ENCODE measurements at places on chromosomes 5 and 9.

GRCh38 chr9:7561527-7562080, 238.0 kb downstream of the DMAC1 start:
- no peak for DNase-seq

DNA sequence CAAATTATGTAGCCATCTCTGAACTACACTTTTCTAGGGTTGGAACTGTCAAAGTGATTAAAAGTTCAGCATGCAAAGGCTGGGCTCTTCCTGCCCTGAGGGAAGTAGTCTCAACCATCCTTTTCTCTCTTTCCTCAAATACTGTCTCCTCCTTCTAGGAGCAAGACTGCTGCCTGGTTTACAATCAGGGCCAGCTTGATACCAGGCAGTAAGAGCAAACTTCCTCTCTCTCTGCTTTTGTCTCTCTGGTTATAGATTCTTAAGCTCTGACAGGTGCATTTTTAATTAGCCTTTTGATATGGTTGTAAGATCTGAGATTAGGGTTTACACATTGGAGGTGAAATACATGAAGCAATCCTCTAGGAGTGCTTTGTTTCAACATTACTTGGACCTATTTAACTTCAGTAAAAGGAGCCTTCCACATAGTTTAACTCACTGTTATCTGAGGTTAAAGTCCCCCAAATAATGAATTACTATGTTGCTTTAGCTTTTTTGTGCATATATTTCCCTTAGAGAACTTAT, 436.1 kb downstream of the SPATA31D1 start:
- DNase-seq, result no peak

GRCh38 chr9:105908069-105908468, 213.7 kb downstream of the TMEM38B start:
- no peak for DNase-seq

DNA sequence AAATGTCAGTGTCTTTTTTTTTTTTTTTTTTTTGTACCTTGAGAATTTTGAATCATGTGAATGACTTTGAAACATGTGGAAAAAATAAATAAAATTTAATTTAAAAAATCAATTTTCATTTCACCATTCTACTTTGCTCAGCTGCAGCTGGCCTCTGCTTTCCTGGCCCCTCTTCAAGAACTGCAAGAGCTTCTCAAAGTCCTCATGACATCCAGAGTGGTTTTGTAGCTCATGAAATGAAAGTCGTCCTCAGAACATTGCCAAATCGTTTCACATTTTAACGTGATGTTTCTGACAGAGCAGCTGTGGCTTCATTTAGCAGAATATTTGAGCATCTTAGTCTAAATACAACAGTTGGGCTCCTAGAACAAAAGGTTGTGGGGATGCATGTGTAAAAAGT, 47.9 kb upstream of the TMEM215 start:
- no peak for DNase-seq

DNA sequence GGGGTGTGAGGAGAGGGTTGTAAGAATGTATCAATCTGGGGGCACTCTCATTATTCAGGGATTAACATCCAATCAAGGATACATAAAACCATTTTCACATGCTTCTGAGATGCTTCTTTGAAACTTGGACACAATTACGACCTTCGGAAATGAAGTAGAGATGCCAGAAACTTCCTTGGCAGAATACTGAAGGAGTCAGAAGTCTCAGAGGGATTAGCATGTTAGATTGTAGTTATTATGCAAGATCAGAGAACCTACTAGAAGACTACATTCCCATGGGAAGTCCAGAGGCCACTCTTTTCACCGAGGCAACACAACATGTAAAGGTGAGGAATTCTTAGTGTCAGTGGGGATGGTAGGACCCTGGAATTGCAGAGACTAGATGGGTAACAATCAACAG, 5.1 kb upstream of the SLC22A4 start:
- no peak for DNase-seq

All from activated gamma-delta T cell treated with Interleukin-2 at 50 U/mL for 16 hours (primary cell).